Activated CD4-positive, CD25-positive, alpha-beta regulatory T cell (primary cell): ENCODE measurements at places on chromosomes 13 and 19.
A peak's percentile ranks its signal among the peaks of the same experiment; 100 is the strongest.

DNA sequence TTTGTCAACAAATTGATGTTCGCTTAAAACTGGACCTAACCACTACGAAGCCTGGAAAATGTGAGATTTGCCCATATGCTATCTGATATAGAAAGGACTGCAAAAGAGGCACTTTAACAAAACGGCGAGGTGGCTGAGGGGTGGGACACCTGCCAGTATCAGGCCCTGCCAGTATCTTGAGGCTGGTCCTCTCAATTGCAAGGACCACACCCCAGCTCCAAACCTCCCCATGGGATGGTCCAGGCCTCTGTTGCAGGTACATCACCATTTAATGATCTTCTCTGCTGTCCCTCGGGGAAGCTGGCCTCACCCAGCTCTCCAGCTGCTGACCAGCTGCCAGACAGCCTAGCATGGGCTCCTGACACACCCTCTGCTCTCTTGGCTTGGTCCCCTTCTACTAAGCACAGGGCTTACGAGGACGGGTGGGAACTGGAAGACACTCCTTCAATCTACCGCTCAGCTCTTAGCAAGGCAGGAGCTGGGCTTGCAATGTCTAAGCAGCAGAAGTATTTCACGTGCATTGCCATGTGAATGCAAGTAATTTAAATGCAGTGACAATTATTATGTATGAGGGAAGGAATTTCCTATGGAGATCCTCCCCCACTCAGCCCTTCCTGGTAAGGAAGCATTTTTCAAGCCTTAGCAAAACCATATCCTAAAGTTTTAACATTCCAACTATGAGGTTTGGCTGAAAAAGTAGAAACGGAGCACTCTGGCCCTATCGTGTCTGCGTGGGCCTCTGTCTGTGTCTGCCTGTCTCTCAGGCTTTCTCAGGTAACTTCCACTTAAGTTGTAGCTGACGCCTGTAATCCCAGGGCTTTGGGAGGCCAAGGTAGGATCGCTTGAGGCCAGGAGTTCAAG, 63.9 kb downstream of the LATS2 start:
- DNase-seq: no peak

DNA sequence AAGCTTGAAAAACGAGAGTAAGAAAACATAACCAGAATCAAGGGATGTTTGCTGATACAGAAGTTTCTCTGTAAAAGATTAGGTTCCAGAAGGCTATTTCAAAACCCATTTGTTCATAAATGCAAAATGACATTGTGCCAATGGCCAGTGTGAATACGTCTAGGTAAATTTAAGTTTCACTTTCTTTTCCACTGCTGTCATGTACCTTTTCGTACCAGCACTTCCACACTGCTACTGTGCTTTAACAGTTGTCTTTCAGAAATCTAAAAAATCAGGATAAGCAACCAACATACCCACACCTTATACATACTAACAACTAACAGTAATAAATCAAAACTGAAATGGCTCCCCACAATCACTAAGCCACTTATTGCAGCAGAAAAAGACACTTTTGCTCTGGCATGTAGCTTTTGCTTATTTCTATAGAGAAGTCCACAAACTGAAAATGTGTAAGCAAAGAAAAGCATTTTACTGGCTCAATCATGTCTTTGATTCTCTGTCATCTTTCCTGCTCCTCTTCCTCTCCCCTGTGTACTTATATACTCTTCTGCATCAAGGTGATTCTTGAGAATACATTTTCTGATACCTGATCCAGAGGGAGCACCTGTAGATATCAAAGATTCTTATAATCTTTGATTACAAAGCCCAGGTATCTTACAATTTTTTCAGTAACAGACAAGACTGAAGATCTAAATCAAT, 34.3 kb downstream of the ELF1 start:
- no peak for DNase-seq

GRCh38 chr19:56350416-56351045, 35.9 kb upstream of the ZSCAN5A start:
- DNase-seq: peak; percentile 9

GRCh38 chr13:45055198-45055901, 65.0 kb upstream of the GTF2F2 start:
- no peak for DNase-seq

GRCh38 chr13:101970341-101970740, 431.5 kb downstream of the FGF14 start:
- DNase-seq: no peak

DNA sequence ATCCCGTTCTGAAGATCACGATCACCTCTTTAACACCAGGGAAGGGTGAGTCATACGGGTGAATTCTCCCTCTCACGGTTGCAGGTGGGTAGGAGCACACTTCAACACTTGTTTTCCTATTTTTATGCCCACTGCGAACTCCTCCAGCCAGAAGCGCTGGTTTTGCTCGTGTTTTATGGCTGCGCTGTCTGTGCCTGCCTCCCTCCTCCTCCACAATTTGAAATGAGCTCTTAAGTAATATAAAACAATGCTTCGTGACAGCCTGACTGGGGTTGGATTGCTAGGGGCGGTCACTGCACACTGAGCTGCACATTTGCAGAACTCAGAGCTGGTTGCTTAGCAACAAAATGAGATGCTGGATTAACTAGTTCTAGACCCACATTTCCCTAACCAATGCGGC, 12.9 kb downstream of the CCDC70 start:
- DNase-seq: no peak

GRCh38 chr19:36049080-36049698, 4.9 kb downstream of the THAP8 start:
- no peak for DNase-seq

DNA sequence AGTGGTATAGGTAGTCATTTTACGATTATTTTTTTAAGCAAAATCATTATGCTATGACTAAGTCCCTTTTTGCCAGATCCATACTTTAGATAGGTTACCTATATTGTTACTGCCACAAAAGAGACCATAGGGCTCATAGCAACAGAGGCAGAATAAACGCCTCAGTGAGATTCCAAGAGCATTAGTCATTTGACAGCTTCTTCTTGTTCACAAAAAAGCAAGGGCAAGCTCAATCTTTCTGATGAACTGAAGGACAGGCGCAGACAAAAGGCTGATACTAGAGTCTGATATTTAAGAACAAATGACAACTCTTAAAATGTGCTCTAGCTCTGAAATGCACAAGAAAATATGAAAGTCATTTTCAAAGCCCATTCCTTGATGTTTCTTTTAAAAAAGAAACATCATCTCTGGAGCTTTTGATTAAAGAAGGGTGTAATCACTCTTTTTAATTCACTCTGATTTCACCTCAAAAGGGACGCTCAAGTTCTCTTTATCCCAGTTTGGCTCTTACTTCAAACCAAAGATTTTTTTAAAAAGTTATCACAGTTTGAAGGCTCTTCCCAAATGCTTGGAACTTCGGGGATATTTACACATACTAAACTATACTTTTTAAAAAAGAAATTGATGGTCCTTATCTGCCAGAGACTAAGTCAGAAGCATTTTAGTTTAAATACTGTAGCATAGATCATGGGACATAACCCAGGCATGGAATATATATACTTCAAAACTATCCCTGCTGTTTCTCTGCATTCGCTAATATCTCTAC, 187.2 kb downstream of the EFNB2 start:
- no peak for DNase-seq

DNA sequence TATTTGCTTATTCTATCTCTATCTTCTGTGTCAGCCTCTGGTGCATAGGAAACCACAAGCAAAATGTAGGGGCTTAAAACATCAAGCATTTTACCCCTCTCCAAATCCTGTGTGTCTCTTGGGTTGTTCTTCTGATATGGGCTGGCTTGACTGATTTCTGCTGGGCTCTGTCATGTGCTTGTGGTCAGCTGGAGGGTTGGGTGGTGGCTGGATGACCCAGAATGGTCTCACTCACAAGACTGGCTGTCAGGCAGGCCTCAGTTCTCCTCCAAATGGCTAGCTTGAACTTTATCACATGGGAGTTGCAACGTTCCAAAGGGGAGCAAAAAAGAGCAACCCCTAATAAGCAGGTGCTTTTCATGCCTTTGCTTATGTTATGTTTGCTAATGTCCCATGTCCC, 9.6 kb upstream of the LYPD5 start:
- DNase-seq: no peak

GRCh38 chr13:67416047-67416925, 186.2 kb upstream of the PCDH9 start:
- no peak for DNase-seq

GRCh38 chr19:58346961-58347929, 6.0 kb downstream of the A1BG start:
- peak; percentile 41 for DNase-seq

DNA sequence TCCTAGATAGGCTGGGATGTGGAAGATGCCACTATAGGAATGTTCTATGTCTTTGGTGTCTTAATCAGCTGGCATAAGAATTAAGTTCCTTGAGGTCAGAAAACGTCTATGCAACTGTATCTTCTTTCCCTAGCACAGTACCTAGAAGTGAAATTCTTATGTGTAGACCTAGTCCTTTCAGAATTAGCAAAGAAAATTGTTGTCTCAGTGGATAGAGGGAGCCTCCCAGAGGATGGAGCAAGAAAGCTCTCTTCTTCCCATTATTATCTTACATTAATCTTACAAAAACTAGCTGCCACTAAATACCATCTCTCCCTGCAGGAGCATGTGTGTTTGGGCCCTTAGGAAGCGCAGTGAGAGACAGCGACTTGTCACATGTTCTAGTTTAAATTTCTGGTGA, 11.6 kb downstream of the CLDN10 start:
- DNase-seq: no peak

DNA sequence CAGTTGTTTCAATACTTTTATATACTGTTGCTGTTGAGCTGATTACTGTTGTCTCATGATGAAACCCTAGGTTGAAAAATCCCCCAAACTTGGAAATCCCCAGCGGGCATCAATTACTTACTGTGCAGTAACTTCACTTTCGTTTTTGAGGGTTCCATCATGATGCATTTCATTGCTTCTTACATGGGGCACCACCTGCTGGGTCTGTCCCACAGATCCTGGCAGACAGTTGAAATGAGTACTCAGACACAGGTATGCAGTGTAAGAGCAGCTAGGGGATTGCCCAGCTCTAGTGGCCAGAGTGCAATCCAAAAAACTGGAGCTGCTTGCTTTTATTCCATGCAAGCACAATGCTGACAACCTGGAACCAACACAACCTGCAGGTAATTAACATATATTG, 132.5 kb upstream of the ZNF91 start:
- no peak for DNase-seq

DNA sequence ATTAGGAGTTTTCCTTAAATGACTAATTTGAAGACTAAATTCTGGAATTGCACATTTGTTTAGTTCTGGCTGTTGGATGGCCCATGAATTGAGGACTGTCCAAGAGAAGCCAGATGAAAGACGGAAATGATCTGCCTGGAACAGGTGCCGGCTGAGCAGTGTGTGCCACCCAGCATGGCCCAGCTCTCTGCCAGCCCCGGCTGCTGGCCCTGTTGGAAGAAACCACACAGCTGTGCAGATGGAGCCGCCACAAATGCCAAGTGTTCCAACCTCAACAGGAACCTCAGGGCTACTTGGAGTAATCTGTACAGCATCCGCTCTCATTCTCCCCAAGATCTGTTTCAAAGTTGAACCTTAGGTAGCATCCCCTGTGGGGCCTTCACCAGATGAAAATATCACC, 67.0 kb upstream of the STARD13 start:
- DNase-seq: no peak

DNA sequence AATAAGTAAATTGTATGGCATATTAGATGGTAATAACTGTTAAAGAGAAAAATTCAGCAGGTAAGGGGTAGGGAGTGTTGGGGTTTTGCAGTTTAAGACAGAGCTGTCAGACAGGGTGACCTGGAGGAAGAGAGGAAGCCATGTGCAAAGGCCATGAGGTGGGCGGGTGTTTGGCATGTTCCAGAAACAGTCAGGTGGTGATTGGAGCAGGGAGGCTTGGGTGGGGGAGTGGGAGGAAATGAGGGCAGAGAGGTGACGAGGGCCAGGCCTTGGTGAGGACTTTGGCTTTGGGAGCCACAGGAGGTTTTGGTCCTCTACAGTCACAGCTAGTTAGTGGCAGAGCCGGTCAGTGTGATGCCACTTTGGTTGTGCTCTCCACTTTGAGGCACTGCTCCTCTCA, 20.1 kb downstream of the RYR1 start:
- DNase-seq: no peak

DNA sequence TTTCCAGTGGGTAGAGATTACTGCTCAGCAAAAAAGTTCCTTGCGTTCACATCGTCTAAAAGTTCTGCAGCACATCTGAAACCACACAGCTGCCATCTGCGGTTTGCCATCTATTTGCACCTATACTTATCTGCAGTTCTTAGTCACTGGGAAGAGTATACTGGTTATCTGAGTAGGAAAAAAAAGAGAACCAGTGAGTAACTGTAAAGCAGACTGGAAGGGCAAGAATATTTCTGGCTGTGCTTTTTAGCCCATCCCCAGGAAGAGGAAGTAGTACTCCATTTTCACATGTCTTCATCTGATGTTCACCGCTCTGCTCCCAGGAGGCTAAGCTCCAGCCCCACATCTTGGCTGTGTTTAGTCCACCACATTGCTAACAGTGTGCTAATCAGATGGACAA, 35.6 kb downstream of the EFNB2 start:
- no peak for DNase-seq

GRCh38 chr19:10226376-10227025, 4.6 kb downstream of the S1PR2 start:
- no peak for DNase-seq

DNA sequence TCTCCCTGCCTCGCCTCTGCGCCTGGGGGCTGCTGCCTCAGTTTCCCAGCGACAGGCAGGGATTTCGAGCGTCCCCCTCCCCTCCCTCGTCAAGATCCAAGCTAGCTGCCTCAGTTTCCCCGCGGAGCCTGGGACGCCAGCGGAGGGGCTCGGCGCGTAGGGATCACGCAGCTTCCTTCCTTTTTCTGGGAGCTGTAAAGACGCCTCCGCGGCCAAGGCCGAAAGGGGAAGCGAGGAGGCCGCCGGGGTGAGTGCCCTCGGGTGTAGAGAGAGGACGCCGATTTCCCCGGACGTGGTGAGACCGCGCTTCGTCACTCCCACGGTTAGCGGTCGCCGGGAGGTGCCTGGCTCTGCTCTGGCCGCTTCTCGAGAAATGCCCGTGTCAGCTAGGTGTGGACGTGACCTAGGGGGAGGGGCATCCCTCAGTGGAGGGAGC, 722 bp upstream of the ICAM1 start:
- DNase-seq: peak; percentile 27
